T-helper 1 cell (primary cell): ENCODE measurements at places on chromosomes 7 and 10.

DNA sequence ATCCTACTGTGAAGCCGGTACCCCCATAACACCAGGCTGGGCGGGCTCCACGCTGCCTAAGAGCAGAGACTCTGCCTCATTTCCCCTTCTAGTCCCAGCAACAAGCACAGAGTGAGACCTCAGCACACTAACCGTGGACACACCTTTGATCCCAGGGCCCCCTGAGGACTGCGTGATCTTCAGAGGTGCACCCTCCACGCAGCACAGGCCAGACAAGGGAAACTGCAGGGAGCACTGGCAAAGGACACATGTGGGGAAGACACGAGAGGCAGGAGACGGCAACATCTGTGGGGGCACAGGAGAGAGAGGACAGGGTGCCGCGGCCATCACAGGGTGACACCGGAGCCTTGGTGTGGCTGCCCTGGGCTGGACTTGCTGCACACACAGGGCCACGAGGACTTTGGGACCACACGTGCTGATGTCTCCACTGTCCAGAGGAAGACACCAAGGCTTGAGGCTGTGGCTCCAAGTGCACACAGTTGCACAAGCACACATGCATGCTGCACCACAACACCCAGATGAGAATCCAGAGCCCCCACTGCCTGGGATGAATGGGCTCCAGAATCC is 128.8 kb downstream of the PTPRN2 start:
- no peak for DNase-seq

GRCh38 chr10:3006607-3007006 is 60.7 kb upstream of the PFKP start:
- no peak for DNase-seq

- no peak for DNase-seq
Measured at GRCh38 chr7:124403112-124403511, 362.5 kb downstream of the GPR37 start.

DNA sequence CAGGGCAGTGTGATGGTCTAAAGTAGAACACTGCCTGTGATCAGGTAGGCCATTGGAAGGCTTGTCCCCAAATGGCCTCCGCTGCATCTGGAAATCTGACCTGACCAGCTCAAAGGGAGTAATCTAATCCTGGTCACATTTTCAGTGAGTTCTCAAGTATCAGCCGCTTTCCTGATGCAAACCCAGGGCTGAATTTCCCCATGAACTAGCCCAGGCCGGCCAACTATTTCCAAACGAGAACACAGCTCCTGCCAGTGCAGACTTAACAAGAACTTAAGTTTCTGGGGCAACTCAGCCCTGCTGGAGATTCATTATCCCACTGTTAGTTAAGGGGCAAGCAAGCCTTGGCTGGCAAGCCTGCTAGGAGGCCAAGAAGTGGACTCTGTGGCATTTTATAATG is 59.6 kb upstream of the FAM180A start:
- no peak for DNase-seq

GRCh38 chr10:45451407-45451806 is 77.4 kb downstream of the ALOX5 start:
- DNase-seq = no peak

DNA sequence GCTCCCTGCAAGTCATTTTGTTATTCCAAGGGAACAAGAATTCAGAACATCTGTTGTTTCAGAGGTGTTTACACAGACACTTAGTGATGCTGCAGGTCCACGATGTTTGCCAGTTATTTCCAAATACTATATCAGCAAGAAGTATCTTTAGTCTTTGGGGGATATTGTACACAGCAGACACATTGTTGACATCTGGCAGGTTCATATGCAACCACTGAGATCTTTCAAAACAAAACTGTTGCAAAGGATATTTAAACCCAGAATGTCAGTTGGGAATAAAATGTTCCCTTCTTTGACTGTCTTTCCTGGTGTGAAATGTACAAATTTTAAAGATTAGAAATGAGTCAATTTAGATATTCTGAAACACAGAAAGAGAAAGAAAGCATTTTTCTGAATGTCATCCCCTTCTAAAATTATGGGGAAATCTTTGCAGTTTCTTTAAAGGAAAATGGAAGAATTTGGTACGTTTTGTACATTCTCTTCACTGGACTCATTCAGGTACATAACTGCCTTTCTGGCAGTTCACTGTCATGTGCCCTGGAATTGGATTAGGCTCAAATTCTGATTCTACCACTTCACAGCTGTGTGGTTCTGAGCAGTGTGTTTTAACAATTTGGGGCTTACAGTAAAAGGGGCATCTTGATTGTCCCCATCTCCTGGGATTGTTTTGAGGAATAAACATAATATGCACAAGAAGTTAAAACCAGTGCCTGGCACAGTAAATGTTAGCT is 40.3 kb upstream of the CELF2 start:
- no peak for DNase-seq

- no peak for DNase-seq
Measured at GRCh38 chr7:151801782-151802468, 75.0 kb downstream of the PRKAG2 start.
